ENCODE measurements at places on chromosomes 3 and 15. TPM values are rescaled to one million over a fixed set of nuclear protein-coding genes. Genes with fewer than 3 reads are reported as not detected.
A peak's percentile ranks its signal among the peaks of the same experiment; 100 is the strongest.

GOLGA6L7 gene
- not detected for total RNA-seq

CNTN6 gene
- 5.4 TPM for total RNA-seq

SLC28A2 gene
- not detected for total RNA-seq

GRCh38 chr3:141454906-141455602 lies 31.8 kb upstream of the RASA2 start:
- peak; percentile 58 for DNase-seq

GRCh38 chr3:81237181-81237580 lies 524.3 kb downstream of the GBE1 start:
- DNase-seq: no peak

DNA sequence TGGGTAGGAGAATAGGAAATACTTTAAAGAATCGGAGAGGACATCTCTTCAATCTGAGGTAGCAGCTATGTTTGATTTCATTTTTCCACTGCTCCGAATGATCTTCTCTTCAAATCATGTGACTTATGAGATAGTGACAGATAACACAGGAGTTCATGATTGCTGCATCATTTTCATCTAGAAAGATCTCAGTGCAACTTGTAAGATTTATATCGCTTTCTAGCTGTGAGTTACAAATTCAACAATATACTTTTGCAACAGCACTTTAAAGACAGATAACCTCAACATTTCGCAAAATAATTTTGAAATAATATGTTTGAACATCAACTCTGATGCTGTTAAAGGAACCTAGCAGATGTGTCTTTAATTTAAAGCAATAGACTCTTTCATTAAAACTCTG lies 99.9 kb upstream of the CCDC80 start:
- no peak for DNase-seq

DNA sequence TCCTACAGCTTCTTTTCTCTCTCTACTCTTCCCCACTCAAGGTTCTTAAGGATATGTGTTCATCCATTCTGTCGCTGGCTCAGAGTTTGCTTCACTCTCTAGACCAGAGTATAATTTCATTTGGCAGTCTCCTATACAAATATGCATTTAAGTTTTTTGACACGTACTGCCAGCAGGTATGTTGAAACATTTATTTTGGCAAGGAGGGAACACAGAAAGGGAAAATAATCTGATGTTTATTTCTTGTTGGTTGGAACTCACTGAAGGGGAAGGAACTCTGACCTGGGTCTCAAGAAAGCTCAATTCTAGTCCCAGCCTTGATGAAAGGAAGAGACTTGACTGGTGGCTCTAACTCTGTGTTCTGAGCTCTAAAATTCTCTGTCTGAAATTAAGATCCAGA lies 21.6 kb downstream of the FANCD2 start:
- DNase-seq: no peak

- DNase-seq: no peak
Measured at GRCh38 chr15:60945196-60945595, 283.9 kb downstream of the RORA start.

- DNase-seq: no peak
Measured at GRCh38 chr3:38925351-38925750, 109.3 kb upstream of the SCN10A start.

DNA sequence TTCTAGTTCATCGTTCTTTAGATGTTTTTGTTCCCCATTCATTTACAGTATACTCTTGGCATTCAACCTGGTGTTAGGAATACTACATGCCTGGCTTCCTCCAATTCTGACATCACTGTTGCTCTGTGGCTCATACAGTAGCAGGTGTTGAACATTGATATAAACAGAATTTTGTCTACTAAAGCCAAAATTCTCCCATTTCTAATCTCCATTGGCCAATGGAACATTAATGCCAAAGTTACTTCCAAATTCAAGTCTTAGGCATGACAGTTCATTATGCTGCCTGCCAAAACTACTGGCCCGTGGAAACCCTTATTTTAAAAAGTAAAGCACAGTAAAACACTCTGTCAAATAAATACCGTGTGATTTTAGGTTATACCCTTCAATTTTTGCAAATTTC lies 368.0 kb downstream of the NAALADL2 start:
- DNase-seq: no peak

GRCh38 chr3:39127269-39127907 lies 19.9 kb downstream of the TTC21A start:
- no peak for DNase-seq

DNA sequence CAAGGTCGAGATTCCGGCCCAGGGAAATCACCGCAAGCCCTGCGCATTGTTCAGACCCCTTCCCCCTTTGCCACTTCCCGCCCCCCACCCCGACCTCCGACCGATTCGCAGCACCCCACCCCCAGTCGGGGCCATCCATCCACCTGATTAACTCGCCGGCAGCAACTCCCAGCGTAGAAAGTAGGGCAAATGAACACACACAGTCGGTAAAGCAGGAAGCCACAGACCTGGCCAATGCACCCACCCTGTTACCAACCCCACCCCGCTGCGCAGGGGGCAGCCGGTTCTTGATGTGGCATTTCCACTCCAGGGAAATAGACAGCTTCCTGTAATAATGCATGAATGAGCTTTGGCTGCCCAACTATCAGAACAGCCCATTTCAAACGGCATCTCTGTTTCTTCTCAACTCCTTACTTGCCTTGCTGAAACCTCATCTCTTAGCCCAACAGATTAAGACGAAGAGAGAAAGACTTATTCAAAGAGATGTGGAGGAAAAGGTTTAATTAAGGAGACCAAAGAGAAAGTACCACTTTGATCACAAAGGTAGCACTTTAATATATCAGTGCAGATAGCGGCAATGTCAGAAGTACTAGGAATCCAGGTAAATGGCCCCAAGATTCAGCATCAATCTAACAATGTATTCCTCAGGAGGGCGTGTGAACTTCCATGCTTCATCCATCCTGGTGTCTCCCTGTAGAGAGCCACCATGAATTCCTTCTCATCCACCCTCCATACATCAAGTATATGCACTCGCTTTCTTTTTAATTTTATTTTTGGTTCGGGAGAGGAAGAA lies 1.9 kb downstream of the TNIK start:
- DNase-seq: peak; percentile 78
